Breast epithelium (tissue), 4 donors: ENCODE measurements at places on chromosomes 16 and 17. TPM values are rescaled to one million over a fixed set of nuclear protein-coding genes. Genes with fewer than 3 reads are reported as not detected.

GRCh38 chr16:12455287-12455798 lies 348.3 kb downstream of the CPPED1 start:
- DNase-seq = no peak

- no peak for DNase-seq
Observed at GRCh38 chr17:38558728-38559050, 47.1 kb downstream of the SRCIN1 start.

DNA sequence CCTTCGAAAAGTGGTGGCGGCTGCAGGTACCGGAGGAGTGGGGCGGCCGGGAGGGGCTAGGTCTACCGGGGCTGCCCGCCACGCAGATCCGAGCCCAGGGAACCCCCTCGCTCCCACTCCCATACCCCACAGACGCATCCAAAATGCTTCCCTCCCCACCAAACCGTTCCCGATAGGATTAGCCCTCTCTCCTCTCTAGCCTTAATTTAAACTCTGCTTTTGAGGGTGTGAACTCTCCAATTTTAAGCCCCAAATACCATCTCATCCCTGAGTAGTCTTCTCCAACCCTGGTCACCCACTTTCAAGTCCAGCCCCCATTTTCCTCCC lies 260 bp upstream of the CXCL16 start:
- DNase-seq = no peak

- DNase-seq = no peak
Observed at GRCh38 chr17:41683441-41684007, 5.2 kb upstream of the EIF1 start.

GRCh38 chr17:57391076-57391825 lies 134.9 kb downstream of the MSI2 start:
- no peak for DNase-seq

DNA sequence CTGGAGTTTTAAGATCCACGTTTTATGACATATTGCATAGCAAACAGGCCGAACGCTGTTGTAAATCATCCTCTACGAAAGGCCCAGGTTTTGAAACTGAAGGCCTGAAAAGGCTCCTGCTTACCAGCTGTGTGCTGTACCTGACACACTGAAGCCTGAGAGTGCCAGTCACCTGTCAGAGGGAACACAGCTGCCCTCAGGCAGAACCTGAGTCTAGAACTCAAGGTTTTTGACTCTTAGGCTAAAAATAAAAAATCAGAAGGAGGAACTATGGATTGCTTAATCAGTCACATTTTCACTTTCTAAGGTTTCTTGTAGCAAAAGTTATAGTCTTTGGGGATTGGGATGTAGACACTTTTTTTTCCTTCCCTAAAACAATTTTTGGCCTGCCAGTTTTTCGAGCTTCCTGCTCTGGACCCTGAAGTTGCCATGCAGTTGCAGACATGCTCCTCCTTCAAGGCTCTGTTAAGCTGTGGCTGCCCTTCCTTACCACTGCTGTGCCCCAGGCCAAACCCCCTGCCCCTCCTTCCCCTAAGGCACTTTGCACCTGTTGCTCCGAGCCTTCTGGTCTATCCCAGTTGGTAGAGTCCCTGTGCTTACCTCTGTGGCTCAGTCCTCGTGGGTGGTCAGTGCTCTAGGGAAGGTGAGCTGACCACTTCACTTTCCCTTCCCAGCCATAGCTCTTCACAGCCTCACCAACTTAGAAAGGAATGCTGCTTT lies 56.6 kb downstream of the TENT4B start:
- DNase-seq = no peak

DNA sequence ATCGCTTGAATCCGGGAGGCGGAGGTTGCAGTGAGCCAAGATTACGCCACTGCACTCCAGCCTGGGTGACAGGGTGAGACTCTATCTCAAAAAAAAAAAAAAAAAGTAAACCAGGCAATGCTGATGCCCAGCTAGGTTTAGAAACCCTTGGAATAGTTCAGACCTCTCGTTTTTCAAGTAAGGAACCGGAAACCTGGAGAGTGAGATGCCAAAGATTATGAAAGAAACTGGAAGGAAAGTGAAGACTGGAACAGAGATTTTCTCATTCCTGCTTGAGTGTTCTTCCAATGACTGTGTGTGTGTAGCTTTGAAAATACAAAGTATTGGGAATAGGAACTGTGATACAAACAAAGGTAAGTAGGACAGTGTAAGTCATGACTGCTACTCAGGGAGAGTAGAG lies 35.7 kb downstream of the MYH3 start:
- no peak for DNase-seq

DNA sequence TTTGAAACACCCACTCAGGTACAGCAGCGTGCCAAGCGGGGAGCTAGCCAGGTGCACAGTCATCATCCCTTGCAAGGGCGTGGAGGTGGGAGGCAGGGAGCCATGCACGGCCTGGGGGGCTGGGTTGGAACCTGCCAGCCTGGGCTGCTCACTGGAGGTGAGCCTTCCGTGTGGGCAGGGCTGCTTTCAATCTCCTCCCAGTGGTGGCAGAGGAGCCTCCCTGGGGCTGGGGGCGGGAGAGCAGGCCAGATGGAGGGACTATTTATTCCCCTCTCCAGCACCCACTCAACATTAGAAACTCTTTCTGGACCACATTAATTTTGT lies 90.3 kb downstream of the KATNIP start:
- DNase-seq = no peak

DNA sequence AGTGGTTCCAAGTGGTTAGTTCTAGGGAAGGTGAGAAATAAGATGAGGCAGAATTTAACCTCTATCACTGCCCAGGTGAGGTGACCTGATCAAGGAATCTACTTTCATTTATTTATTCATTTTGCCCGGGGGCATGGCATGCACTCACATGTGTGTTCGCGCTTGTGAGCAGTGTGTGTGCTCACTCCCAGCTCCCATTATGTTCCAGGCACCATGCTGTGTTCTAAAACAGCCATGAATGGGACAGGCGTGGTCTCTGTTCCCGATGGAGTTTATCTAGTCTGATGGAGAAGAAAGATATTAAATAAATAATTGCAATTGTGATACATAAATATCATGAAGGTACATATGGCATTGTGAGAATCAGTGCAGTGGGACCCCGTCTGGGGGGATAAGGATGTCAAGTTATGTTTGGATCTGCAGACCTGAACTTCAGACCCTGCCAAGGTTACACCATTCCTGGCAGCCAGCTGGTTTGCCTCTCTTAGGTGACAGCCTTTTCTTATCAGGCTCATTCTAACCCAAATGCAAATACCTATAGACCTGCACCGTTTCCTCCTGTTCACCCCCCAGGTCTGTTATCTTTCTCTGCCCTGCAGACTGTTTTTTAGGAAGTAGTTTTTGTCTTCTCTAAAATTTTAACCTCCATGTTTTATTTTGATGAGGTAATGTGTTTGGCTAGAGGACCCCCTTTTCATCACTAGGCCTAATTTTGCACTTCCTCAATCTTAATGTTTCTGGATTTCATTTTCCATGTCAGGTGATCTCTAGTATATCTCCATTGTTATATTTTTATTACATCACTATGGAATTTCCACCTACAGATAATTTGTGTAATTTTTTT lies 11.8 kb downstream of the CYB5B start:
- no peak for DNase-seq

- no peak for DNase-seq
Observed at GRCh38 chr16:11411059-11411550, 65.8 kb downstream of the RMI2 start.

DNA sequence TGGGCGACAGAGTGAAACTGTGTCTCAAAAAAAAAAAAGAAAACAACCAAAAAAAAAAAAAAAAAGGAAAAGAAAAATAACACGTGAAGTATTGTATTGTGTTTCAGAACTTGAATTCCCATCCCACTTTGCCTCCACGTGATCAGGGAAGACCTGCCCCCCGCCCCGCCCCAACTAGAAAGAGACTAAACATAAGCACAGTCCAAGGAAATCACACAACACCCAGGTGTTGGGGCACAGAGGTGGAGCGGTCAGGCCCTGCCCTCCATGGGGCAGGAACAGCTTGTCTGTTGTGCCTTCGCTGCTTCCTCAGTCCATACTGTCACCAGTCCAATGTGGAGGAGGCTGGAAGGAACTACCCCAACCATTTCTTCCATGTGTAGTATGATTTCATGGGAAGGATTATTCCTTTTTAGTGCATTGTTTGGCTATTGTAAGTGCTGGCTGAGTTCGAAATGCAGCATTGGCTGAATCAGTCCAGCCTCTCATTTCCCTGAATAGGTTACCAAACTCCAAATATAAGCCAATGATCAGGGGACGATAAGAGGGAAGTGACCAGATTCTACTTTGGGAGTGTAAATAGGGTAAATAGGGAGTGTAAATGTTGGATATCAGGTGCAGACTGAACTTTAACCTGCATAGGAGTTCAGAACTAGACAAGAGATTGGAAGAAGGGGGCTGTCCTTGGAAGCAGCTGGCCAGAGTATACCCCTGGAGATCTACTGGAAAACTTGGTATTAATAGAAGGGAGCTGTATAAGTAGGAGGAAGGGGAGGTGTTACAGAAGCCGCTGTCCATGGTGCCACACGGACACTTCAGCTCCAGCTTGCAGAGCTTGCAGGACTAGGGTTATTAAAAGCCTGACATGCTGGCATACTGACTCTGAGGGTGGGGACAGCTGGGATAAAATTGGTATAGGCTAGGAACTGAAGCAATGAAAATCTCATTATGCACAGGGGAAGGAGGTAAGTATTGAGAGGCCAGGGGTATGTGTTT lies 50.7 kb downstream of the TANGO6 start:
- no peak for DNase-seq

DNA sequence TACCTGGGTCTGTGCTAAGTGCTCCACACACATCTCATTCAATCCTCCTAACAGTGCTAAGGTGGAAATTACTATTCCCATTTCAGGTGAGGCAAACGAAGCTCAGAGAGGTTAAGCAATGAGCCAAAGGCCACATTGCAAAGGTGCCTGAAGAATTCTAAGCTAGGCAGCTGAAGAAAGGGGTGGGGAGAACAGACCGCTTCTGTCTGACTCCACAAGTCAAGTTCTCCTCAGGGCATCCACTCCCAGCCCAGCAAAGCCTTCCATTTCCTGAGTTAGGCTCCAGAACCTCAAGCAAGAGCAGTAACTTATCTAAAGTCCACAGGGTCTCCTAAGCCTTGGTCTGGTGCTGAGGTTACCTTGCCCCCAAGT lies 27.0 kb upstream of the MRPS23 start:
- DNase-seq = no peak

- no peak for DNase-seq
Observed at GRCh38 chr16:84648595-84649510, 542 bp downstream of the KLHL36 start.

DNA sequence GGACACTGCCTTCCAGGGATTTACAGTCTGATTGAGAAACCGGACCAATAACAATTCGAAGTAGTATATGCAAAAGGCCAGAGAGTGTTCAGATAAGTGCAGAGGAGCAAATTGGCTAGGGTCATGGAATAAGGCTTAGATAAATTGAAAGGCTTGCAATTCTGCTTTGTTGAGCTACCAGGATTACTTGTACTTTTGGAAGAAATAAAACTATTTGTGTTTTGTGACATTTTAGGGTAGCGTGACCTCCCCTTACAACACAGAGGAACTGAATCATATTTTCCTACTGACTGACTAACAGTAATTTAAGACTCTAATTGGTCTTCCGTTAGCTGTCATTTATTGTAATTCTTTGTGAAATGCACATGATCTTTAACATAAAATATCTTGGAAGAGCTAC lies 104.7 kb downstream of the PITPNC1 start:
- DNase-seq = no peak

DNA sequence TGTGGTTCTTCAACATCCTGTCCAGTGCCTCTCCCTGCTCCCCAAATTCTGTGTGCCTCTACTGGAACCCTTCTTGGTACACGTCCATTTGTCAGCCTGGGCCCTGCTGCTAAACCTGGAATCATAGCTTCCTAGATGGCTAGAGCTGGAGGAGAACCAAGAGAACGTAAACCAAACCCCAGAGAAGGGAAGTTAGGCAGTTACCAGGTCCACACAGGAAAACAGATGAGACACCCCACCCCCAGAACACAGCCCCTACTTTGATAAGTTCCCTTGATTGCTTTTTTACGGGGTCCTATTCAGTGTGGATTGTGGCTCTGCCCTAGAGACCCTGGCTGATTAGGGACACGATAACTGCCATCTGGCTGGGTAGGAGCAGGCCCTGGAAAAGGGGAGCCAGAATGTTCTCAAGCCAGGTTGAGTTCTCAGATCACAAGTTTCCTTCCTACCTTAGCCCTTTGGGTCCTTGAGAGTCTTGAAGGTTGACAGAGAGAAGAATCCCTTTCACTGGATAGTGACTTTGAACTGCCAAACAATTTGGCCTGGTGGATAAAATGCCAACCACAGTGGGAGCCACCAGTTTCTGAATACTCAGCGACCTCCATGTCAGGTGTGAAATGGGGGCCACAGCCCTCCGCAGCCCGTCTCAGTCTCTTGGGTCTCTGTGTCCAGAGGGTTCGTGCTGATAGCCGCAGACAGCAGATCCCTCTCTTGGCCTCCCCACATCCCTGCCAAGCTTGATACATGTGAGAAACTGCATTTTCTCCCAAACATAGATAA lies 7.9 kb downstream of the TBX4 start:
- DNase-seq = no peak

DNA sequence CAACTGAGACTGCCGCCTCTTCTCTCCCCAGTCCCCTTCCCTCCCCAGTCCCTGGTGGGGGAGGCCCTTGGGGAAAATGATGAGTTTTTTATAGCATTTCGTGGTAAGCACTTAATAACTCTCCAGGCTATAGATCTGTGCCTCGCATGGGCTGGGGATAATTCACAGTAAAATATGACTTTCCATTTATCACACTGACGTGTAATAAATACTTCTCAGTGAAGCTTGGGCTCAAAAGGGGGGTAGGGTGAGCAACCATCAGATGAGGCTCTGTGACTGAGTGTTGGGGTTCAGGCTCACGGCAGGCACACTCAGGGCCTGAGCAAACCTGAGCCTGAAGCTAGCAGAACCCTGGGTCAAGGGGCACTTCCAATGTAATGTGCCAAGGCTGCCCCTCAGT lies 101.6 kb downstream of the CCT6B start:
- no peak for DNase-seq

DNA sequence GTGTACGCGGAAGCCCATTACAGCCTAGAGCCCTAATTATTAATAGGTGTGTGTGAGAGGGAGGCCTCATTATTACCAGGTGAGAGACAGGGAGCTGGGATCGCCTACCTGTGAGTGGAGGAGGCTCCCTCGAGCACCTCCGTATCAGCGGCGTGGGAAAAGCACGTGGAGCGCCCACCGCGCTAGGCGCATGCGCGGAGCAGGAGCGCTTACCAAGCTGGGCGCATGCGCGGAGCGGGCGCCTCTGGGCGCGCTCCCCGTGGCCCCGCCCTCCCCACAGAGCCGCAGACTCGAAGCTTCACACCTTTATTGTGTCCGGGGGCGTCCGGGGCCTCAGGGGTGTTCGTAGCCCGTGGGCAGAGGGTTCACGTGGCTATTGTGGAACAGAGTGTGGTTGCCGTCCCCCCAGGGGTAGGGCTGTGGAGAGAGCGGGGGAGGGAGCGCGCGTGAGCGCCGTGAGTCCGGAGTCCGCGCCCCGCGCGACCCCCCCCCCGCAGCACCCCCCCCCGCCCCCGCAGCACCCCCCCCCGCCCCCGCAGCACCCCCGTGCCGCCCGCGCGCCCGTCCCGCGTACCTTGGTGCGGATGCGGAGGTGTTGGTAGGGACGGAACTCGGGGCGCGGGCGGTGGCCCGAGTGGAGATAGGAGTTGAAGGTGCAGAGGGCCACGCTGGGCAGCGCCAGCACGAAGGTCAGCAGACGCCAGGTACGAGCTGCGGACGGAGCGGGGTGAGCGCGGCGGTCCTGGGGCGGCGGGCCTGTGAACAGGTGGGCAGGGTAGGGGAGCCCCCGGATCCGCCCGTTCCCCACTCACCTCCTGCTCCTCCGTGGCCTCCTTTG lies 500 bp downstream of the COX6A2 start:
- DNase-seq = no peak

The CCL8 gene
- 0.88 TPM for total RNA-seq

The NOL11 gene
- 45.5 TPM for total RNA-seq

The RARA gene
- total RNA-seq = 31.2 TPM

The PYY gene
- not detected for total RNA-seq
